ENCODE measurements at places on chromosomes 2 and 18.
A peak's percentile ranks its signal among the peaks of the same experiment; 100 is the strongest.

GRCh38 chr18:42281124-42281523, 326.1 kb downstream of the PIK3C3 start:
- no peak for DNase-seq

DNA sequence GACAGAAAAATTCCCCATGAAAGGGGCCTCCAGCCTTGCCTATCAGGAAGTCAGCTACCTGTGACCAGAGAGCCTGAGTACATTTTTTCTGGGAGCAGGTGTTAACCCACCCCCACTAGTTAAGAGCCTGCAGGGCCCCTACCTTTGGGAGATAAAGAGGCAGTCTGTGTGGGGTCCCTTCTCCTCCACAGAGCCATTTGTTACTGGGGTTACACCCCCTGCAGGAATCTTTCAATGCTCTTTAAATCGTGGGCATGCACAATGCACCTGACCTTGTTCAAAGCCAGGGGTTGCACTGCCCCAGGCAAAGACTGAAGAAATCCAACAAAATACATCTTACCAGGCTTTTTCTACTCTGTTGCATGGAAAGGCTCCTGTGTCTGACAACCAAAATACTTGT, 15.7 kb upstream of the LYPD6 start:
- DNase-seq, result no peak

GRCh38 chr2:6657855-6658254, 207.9 kb downstream of the CMPK2 start:
- DNase-seq, result no peak

GRCh38 chr2:202460119-202460518, 84.0 kb downstream of the BMPR2 start:
- DNase-seq, result no peak

GRCh38 chr2:9021563-9022211, 18.2 kb upstream of the MBOAT2 start:
- no peak for DNase-seq

GRCh38 chr2:150528861-150529801, 41.7 kb upstream of the RND3 start:
- peak; percentile 45 for DNase-seq

DNA sequence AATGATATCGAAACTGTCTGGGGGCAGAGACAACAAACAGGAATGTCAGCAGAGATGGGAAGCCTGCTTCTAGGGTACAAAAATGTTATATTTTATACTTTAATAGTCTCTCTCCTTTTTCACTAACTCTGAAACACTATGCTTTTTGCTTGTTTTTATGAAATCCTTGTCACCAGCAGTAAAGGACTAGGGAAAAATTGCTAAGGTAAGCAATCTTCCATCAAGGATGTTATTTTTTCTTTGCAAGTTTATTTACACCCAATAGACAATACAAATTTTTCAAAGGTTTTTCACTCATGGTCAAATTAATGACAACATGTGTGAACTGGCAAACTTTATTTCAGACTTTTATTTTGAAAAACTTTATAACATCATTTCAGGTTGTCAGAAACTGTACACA, 1465.9 kb upstream of the NXPH2 start:
- DNase-seq, result no peak

GRCh38 chr2:132560562-132560961, 109.4 kb downstream of the LYPD1 start:
- no peak for DNase-seq

GRCh38 chr2:149473521-149473920, 114.1 kb downstream of the MMADHC start:
- DNase-seq, result no peak

- no peak for DNase-seq
Measured at GRCh38 chr2:198961547-198961946, 496.2 kb downstream of the SATB2 start.

DNA sequence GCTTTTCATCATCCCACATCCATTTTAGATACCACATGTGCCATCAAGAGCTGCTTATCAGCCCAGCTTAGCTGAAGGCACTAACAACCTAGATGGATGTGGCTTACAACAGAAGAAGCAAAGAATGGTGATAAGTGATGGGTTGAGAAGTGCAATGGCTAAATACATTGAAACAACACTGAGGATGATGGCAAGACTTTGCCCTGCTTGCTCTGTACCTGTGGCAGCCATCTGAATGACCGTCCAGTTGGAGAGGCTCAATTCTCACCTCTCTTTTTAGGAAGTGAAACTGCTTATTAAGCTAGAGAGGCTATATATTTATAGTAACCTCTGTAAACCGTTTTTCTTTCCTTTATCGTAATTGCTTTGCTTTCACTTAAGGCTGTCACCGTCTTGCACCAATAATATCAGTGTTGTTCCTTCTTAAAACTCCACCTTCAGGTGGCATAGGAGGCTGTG, 5.7 kb downstream of the GPATCH11 start:
- peak; percentile 71 for DNase-seq

- DNase-seq, result no peak
Measured at GRCh38 chr2:7732497-7732896, 815.3 kb downstream of the RNF144A start.
